ENCODE measurements at places on chromosomes 7 and 10. TPM values are rescaled to one million over a fixed set of nuclear protein-coding genes. Genes with fewer than 3 reads are reported as not detected.

DNA sequence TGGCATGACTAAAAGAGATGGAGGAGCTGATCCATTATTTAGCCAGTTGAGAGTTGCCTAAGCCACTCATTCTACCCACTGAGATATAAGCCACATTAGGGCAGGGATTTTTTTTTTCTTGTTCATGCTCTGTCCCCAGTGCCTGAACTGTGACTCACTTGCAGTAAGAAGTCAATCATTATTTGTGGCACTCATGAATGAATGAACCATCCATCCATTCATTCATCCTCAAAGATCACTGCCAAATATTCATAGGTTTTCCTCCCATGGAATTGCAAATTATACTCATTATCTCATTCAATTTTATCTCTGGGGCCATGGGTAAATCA, 22.8 kb upstream of the ARID5B start:
- no peak overlapping the region for H3K27ac ChIP-seq
- H3K27me3 ChIP-seq: no peaks in the 10 kb centered on the region
- H3K4me3 ChIP-seq: no peak overlapping the region
- H3K4me1 ChIP-seq: peaks cover 13% of the 10 kb centered on the region
- H3K36me3 ChIP-seq: no peaks in the 10 kb centered on the region

DNA sequence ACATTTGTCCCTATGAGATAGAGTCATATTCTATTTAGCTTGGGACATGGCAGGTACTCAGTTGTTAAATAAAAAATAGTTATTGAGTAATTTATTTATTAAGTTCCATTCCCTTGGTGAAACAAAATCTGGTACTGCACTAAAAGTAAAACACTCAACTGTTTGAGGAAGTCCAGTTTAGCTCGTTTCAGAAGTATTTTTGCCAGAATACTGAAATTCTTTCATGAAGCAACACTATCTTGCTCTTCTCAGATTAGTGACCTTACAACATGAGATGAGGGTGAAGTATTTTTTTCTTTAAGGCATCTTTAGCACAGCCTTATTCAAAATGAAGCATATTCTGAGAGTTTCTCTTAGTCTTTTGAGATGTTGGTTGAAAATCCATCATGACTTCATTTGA, 106.0 kb downstream of the ZNF365 start:
- no peaks in the 10 kb centered on the region for H3K36me3 ChIP-seq
- no peak for DNase-seq
- no peak overlapping the region for H3K27ac ChIP-seq
- H3K4me3 ChIP-seq: no peak overlapping the region
- no peaks in the 10 kb centered on the region for H3K27me3 ChIP-seq
- H3K4me1 ChIP-seq: no peaks in the 10 kb centered on the region

- no peaks in the 10 kb centered on the region for H3K27me3 ChIP-seq
- H3K36me3 ChIP-seq: no peaks in the 10 kb centered on the region
- DNase-seq: no peak
- H3K4me1 ChIP-seq: peaks cover 6% of the 10 kb centered on the region
- no peak overlapping the region for H3K27ac ChIP-seq
- no peak overlapping the region for H3K4me3 ChIP-seq
Observed at GRCh38 chr10:89138755-89139490, 68.2 kb downstream of the CH25H start.

- H3K36me3 ChIP-seq: no peaks in the 10 kb centered on the region
- no peak overlapping the region for H3K27ac ChIP-seq
- no peak overlapping the region for H3K4me3 ChIP-seq
- H3K27me3 ChIP-seq: peaks cover 4% of the 10 kb centered on the region
- DNase-seq: no peak
Observed at GRCh38 chr7:30934225-30934624, 22.6 kb downstream of the AQP1 start.

GRCh38 chr10:121478556-121478955, 119.7 kb downstream of the FGFR2 start:
- H3K4me1 ChIP-seq: no peaks in the 10 kb centered on the region
- H3K27ac ChIP-seq: no peak overlapping the region
- H3K27me3 ChIP-seq: no peaks in the 10 kb centered on the region

- H3K4me1 ChIP-seq: peaks cover 7% of the 10 kb centered on the region
- no peak for DNase-seq
- H3K4me3 ChIP-seq: peak overlapping the region; percentile 50
- no peak overlapping the region for H3K27ac ChIP-seq
- H3K36me3 ChIP-seq: no peaks in the 10 kb centered on the region
- H3K27me3 ChIP-seq: no peaks in the 10 kb centered on the region
Observed at GRCh38 chr7:32062150-32062549, 8.1 kb downstream of the PDE1C start.

DNA sequence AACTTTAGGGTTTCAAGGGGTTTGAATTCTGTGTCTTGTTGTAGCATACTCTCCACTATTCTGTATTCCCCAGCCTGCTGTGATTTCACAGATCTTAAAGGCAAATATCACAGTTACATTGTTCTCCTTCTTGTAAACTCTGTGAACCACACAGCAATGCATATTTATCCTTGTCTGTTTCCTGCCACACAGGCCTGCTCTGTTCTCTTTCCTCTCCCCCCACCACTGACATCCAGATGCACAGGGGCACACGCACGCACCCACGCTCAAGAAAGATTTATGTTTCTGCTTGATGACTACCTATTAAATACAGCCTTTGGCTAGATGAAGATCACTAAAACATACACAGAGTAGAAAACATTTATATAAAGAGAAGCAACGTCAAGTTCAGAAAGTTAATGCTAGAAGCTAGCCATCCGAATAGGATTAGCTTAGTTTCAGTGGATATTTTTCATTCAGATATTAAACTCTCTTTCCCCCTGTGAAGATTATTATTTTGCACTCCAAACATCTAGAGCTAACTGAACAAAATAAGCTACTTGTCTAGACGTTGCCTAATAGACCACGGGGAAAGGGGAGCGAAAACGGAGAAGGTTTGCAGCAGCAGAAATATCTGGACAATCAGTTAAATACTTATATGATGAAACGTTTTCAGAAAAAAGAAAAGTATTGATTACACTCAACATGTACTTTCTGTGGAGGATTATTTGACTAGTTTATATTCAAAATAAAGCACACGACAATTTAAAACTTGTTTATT, 193.1 kb upstream of the SEMA3C start:
- H3K4me3 ChIP-seq: no peak overlapping the region
- no peaks in the 10 kb centered on the region for H3K27me3 ChIP-seq
- no peaks in the 10 kb centered on the region for H3K4me1 ChIP-seq
- no peaks in the 10 kb centered on the region for H3K36me3 ChIP-seq

DNA sequence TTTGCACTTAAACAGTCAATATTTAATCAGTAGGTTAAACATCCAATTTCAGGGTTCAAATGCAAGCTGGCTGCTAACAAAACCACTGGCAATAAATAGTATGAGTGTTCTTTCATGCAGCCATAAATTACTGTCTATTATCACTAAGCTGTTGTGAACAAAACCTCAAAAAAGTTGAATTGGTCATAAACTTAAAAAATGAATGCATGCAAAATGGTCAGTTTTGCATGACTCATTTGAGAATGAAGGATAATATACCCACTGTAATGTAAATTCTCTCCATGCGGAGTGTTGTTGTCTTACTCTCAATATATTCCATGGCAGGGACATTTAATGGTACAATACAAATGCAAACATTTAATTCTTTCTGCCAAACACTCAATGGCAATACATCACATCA, 226.4 kb downstream of the MAGI2 start:
- no peaks in the 10 kb centered on the region for H3K36me3 ChIP-seq
- H3K4me1 ChIP-seq: no peaks in the 10 kb centered on the region
- no peak overlapping the region for H3K27ac ChIP-seq
- H3K4me3 ChIP-seq: no peak overlapping the region
- no peaks in the 10 kb centered on the region for H3K27me3 ChIP-seq

GRCh38 chr10:78435484-78436221, 402.0 kb downstream of the RPS24 start:
- DNase-seq: no peak
- H3K4me3 ChIP-seq: no peak overlapping the region
- no peak overlapping the region for H3K27ac ChIP-seq
- H3K36me3 ChIP-seq: no peaks in the 10 kb centered on the region

DNA sequence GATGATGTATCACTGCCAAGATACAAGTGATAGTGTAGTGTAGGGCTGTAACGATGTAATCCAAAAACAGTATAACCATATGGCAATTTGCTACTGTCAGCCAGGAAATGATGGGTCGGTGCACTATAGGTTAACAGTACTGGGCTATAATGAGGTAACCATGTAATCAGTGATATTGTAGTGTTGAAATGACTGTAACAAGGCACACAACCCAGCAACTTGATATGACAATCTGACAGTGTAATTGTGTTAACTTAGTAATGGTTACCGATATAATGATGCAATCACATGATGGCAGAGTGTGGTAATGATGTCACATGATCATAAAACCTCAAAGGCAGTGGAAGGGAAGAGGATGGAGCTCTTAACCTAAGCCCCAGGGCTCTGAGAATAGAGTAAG, 73.8 kb upstream of the SLF2 start:
- no peak overlapping the region for H3K27ac ChIP-seq
- no peak for DNase-seq
- no peaks in the 10 kb centered on the region for H3K36me3 ChIP-seq
- no peaks in the 10 kb centered on the region for H3K4me1 ChIP-seq

- H3K4me1 ChIP-seq: no peaks in the 10 kb centered on the region
- H3K4me3 ChIP-seq: no peak overlapping the region
- DNase-seq: no peak
- no peaks in the 10 kb centered on the region for H3K36me3 ChIP-seq
Observed at GRCh38 chr7:24368161-24368560, 84.2 kb downstream of the NPY start.

GRCh38 chr10:30466445-30466844, 32.5 kb downstream of the MAP3K8 start:
- H3K36me3 ChIP-seq: no peaks in the 10 kb centered on the region
- H3K27ac ChIP-seq: no peak overlapping the region

DNA sequence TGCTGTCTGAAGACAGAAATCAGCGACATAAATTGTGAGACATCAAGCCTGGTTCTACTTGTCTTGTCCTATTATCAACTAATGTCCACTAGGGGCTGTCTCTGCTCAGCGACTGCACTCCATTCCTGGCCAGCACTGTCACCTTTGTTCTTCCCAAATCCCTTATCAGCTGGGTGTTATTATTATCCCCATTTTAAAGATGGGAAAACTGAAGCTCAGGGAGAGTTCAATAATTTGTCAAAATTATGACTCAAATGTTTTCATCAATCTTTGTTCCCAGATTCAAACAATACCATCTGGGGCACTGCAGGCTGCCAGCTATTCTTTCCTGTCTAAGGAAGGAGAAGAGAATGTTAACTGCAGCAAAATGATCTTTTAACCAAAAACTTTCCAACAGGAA, 431.6 kb upstream of the NFE2L3 start:
- no peaks in the 10 kb centered on the region for H3K36me3 ChIP-seq
- no peak overlapping the region for H3K27ac ChIP-seq
- no peaks in the 10 kb centered on the region for H3K27me3 ChIP-seq
- H3K4me1 ChIP-seq: no peaks in the 10 kb centered on the region
- no peak for DNase-seq

- no peak overlapping the region for H3K27ac ChIP-seq
- no peaks in the 10 kb centered on the region for H3K36me3 ChIP-seq
- no peaks in the 10 kb centered on the region for H3K4me1 ChIP-seq
- H3K4me3 ChIP-seq: no peak overlapping the region
- no peak for DNase-seq
Observed at GRCh38 chr10:52637592-52637991, 135.0 kb downstream of the MBL2 start.

DNA sequence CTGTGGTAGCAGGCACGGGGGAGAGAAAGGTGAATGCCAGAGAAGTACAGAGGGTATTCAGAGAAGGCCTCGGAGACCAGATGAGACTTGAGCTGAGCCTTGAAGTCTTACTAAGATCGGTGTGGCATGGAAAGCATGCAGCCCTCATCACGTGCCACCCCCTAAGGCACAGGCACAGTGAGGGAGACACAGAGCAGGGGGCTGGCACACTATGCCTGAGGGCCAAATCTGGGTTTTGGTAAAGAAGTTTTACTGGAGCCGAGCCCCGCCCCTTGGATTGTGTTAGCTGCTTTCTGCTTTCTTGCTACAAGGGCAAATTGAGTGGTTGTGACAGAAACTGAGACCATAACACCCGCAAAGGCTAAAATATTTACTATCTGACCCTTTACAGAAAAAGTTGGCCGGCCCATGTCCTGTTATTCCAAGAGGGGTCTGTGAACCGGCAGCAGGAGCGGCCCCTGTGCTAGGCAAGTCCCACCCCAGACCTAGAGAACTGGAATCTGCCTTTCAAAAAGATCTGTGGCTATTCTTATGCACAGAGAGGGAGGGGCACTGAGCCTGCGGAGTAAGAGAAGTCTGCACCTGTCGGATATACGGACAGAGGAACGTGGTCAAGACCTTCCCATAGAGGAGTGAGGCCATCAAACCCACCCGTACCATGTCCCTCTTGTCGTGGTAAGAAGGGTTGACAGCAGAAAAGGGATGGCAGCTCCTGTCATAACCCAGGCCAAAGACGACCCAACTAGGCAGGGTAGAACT, 109.3 kb upstream of the RHEB start:
- no peak overlapping the region for H3K4me3 ChIP-seq
- peaks cover 5% of the 10 kb centered on the region for H3K4me1 ChIP-seq
- DNase-seq: no peak
- H3K36me3 ChIP-seq: no peaks in the 10 kb centered on the region
- no peak overlapping the region for H3K27ac ChIP-seq

DNA sequence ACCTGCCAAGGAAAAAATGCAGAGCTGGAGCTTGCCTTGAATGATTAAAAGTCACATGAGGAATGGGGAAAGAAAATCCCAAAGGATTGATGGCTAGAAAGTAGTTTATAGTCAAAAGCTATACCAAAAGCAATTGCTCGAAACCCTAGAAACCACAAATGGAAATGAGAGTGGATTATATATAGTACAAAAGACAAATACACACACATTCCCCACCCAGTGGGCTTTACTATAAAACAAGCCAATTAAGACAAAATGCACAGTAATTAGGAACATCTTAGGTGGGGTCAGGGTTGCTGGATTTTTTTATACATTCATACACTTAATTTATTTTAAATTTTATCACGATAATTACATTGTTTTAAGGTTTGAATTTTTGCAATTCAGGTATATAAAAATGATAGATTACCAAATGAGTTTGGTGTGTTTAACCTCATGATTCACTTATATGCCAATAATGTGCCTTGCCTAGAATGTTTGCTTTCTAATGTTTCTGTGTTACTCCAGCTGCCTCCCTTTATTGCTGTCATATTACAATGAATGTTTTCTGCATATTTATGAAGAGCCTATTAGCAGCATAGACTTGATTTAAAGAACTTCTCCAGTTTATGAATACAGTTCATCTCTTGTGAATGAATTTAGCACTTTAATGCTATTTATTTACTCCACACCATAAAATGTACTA, 421.3 kb downstream of the EXOC4 start:
- no peak overlapping the region for H3K4me3 ChIP-seq
- no peak for DNase-seq
- H3K27ac ChIP-seq: no peak overlapping the region
- no peaks in the 10 kb centered on the region for H3K36me3 ChIP-seq
- no peaks in the 10 kb centered on the region for H3K27me3 ChIP-seq

GRCh38 chr10:107614939-107615685, 450.6 kb upstream of the SORCS1 start:
- H3K27me3 ChIP-seq: no peaks in the 10 kb centered on the region
- H3K4me3 ChIP-seq: no peak overlapping the region
- no peak for DNase-seq
- H3K36me3 ChIP-seq: no peaks in the 10 kb centered on the region
- H3K27ac ChIP-seq: no peak overlapping the region
- no peaks in the 10 kb centered on the region for H3K4me1 ChIP-seq

- no peak overlapping the region for H3K4me3 ChIP-seq
- H3K36me3 ChIP-seq: no peaks in the 10 kb centered on the region
- no peaks in the 10 kb centered on the region for H3K4me1 ChIP-seq
- no peaks in the 10 kb centered on the region for H3K27me3 ChIP-seq
Observed at GRCh38 chr7:89073776-89074175, 278.2 kb upstream of the TEX47 start.

The CALN1 gene
- not detected for polyA plus RNA-seq

The SPDYE9 gene
- not detected for polyA plus RNA-seq

The OR2A5 gene
- polyA plus RNA-seq: not detected

The AKR1C8 gene
- not detected for polyA plus RNA-seq

The FAM241B gene
- 8.3 TPM for polyA plus RNA-seq

The KNDC1 gene
- polyA plus RNA-seq: 0.32 TPM

The PKD2L1 gene
- not detected for polyA plus RNA-seq

The TFPI2 gene
- 46.0 TPM for polyA plus RNA-seq
